HT1080 (cell line): ENCODE measurements at places on chromosomes 6 and 20.
A peak's percentile ranks its signal among the peaks of the same experiment; 100 is the strongest.

DNA sequence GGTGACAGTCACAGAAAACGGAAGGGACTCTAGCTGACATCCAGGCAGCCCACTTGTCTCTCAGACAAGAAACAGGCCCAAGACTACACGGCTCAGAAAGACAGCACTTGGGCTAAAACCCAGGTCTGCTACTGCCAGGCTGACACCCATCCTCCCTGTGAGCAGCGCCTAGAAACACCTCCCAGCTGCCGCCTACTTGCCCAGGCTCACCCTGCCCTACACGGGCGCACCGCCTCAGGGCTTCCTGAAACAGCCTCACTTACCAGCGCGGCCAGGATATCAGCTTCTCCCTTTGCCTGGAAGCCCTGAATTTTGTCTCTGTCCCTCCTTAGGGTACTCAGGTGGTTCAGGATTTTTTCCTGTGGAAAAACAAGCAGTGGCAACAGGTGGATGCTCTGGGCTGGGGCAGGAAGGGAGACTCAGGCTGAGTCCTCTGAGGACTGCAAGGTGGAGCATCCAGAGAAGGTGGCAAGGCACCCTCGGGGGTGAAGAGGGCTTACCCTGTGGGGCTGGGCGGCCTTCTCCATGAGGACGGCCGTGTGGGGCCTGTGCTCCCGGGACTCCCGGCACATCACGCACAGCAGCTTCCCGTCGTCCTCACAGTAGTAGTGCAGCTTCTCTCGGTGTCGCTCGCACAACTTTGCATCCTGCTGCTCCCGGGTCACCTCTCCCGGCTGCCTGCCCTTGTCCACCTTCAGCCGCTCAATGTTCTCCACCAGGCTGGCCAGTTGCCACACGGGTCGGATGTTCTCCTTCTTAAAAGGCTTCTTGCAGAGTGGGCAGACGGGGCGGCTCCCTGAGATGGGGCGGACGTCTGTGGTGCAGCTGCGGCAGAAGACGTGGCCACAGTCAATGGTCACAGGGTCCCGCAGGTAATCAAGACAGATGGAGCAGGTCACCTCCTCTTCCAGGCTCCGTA is 14.8 kb downstream of the TRIM26 start:
- no peak for DNase-seq

DNA sequence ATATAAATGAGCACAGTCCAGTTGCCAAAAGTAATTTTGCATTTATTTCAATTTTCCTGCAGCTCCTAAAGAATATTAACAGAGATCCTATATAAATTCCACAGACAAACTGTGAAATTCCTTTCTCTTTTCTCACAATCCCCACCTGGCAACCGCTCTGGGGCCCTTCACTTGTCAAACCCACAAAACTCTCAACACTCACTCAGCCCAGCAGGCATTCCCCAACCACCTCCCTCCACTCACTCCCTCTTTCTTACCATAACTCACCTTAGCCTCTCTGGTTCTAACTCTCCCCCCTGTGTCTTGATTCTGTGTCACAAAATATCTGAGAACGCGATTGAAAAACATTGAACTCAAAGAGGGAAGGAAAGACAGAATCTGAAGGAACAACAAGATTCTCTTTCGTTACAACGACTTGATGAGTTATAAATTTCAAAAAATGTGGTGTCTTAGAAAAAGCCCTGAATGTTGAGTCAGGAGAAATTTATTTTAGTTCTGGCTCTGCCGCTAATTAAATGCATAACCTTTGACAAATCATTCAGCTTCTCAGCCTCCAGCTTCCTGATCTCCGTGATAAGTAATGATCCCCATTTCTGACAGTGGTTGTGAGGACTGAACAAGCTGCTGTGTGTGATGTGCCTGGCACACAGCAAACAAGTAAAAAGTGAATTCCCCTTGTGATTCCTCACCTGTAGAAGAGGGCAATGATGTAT is 87.9 kb downstream of the UNC5CL start:
- DNase-seq, result peak; percentile 88

GRCh38 chr6:21246075-21246474 is 347.5 kb upstream of the SOX4 start:
- no peak for DNase-seq

DNA sequence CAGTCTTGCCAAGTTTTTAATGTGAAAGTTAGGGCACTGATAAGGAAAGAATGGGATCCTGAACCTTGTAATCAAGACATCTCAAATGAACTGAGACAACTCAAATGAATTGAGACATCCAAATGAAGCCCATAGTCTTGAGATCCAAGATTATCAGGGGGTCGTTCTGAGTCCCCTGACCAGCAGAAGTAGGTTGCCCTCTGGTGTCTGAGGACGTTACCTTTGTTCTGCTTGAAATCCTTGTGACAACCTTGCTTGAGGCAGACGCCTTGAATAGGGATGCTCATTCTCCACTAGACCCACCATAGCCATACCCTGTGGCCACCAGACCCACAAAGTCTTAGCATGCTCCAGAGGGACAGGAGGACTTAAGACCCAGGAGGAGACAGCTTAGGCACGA is 37.7 kb downstream of the ZBTB9 start:
- no peak for DNase-seq

DNA sequence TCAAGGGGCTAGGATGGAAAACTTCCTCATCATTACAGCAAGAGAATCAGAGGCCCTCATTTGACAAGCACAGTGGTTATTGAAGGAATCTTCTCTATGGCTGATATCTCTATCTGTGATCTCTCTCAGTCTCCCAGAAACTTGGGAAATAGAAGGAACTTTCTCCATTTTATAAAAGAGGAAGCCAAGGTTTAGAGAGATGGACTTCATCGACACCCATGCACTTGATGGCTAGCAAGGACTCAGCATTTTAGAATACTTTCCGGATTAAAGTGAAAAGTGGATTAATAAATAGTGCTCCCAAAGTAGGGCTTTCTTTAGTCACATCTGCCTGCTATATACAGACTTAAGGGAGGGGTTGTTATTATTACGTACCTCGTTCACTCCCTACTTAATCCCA is 34.2 kb upstream of the TGM3 start:
- no peak for DNase-seq

DNA sequence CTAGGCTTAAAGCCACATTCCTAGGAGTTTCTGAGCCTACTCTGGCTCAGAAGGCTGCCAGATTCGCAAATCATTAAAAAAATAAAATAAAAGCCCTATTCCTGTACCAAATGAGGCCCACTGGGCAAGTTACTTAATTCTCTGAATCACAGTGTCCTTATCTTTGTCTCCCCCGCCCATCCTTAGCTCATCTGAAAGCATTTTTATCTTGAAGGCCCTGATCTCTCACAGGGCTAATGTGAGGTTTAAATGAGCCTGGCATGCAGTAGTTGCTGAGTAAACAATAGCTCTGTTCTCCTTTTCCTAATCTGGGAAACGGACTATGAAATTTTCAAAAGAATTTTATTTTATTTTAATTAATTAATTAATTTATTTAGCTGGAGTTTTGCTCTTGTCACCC is 2.1 kb upstream of the ZBTB12 start:
- no peak for DNase-seq

DNA sequence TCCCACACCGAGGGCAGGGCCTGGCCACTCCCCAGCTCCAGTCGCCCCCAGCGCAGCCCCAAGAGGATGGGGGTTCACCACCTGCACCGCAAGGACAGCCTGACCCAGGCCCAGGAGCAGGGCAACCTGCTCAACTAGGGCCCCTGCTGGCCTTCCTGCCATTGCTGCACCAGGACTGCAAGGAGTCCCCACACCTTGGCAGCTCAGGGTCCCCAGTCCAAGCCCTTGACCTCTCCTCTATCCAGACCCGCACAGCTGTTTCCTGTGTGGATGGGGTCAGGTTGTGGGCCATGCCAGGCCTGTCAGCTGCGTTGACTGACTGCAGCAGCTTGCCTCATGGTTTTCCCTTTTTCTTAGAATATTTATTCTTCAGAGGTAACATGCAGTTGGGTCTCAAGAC is 4.4 kb downstream of the LRRC73 start:
- DNase-seq, result no peak

DNA sequence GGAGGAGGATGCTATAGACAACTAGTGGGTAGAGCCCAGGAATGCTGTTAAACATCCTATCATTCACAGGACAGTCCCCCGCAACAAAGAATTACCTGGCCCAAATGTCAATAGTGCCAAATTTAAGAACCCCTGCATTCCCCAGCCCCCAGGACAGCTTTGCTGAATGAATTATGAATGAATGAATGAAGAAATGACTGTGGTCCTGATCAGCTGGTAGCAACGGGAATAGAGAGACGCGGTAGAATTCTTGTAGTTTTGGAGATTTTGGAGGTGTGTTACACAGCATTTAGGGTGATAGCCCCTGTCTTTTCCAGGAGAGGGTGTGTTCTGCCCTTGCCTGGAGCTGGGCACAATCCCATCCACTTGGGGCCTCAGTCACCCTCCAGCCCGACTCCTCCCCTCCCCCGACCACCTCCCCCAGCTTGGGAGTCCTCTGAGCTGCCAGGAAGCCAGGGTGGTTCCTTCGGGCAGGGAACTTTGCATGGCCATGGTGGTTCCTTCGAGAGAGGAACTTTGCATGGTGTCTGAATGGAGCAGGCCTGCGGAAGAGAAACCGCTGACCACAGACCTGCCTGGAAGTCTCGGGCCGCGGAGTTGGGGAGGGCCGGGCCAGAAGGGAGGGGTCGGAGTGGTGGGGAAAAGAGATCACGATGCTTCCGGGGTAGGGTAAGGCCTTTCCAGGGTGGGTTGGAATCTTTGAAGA is 1.0 kb upstream of the HCK start:
- no peak for DNase-seq

DNA sequence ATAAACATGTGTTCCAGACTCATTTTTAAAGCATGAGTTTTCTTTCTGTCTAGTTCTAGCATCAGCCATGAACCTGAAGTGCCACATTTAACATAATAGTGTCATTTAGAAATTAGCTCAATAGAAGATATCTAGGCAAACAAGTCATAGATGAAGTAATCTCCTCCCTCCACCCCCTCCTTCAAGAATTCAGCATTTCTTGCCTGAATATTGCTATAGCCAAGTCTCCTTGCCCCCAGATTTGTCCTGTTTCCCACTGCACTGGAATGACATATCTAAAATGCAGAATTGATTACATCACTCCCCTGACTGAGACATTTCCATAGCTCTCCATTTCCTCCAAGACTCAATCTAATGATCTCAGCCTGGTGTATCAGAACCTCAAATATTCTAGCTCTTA is 134.9 kb upstream of the BACH2 start:
- DNase-seq, result no peak

DNA sequence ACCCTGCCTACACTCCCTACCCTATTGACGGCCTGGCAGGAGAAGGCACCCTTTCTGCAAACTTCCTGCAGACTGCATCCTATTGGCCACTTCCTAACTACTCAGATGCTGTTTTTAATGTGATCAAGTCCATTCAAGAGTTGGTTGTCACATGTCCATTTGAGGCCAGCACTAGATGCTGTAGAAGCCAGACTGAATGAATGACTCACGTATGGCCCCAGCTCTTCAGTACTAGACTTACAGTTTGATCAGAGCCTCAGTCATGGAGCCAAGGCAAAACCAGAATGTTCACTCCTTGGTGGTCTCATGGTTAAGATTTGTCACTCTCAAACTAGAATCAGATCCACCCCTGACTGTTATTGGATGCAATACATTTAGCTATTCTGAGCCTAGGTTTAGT is 101.7 kb downstream of the OPRM1 start:
- DNase-seq, result peak; percentile 10

- DNase-seq, result no peak
These were observed 13.8 kb downstream of the SIGLEC1 start for GRCh38 chr20:3698591-3699001.

DNA sequence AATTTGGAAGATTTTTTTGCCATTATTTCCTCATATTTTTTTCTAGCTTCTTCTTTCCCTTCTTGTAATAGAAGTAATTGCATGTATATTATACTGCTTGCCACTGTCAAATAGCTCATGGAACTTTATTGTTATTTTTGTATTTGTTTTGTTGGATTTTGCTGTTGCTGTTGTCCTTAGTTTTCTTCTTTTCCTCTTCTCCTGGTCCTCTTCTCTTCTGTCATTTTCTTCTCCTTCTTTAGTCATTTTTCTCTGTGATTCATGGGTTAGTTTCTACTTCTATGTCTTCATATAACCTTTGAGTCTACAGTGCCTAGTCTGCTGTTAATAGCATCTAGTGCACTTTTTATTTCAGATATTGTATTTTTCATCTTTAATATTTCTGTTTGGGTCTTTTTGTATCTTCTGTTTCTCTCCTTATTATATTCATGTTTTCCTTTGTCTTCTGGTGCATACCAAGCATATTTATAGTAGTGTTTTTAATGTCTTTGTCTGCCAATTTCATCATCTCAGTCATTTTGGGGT is 226.2 kb downstream of the HIVEP2 start:
- no peak for DNase-seq

- no peak for DNase-seq
These were observed 8.9 kb upstream of the TMEM14C start for GRCh38 chr6:10713962-10714361.

DNA sequence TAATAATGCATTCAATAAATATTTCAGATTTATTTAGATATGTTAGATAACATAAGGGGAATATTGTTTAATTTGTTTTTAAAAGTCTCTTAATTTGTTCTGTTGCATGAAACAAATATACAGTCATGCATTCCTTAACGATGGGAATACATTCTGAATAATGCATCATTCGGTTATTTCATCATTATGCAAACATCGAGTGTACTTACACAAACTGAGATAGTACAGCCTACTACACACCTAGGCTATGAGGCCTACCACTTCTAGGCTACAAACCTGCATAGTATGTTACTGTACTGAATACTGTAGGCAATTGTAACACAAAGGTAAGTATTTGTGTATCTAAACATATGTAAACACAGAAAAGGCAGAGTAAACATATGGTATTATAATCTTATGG is 118.7 kb downstream of the EPHA7 start:
- peak; percentile 3 for DNase-seq

DNA sequence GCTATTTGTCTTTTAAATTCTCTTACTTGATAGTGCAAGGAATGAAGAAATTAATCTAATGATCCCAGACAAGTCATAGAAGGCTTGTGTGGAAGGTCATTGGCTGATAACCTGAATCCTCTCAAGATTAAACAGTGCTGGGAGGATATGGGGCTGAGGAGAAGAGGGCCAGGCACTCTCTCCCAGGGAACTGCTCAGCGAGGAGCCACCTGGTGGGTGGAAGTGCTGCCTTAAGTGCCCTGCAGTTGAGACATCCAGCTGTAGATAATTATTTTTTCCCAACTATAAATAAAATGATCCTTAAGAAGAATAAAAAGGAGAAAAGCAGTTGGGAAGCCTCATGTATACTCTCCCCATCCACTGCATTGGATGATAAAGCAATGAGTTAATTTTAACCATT is 47.9 kb downstream of the BTBD3 start:
- no peak for DNase-seq

DNA sequence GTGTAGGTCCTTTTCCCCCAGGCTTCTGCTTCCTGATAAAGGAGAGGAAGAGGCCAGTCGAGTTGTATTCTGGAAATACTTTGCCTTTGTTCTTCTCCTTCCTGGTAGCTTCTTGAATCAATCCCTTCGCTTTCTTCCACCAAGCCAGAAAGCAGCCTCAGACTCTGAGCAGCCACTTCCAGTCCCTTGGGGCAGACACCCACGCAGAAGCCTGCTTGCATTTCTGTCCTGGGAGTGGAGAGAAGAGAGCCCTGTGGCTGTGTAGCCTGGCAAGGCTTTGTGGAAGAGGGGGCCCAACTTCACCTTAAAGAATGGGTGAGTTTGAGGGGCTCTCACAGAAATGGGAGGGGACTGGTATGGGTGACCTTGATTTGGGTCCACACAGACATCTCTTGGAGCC is 211.0 kb upstream of the SSTR4 start:
- DNase-seq, result no peak

- no peak for DNase-seq
These were observed 199.9 kb downstream of the LRFN2 start for GRCh38 chr6:40387127-40387870.
